ENCODE measurements at places on chromosomes 4 and X. TPM values are rescaled to one million over a fixed set of nuclear protein-coding genes. Genes with fewer than 3 reads are reported as not detected.
A peak's percentile ranks its signal among the peaks of the same experiment; 100 is the strongest.

GRCh38 chr4:151887816-151888180 lies 127.0 kb upstream of the GATB start:
- no peak for DNase-seq

GRCh38 chrX:30275498-30275897 lies 28.6 kb downstream of the MAGEB1 start:
- DNase-seq, result no peak

DNA sequence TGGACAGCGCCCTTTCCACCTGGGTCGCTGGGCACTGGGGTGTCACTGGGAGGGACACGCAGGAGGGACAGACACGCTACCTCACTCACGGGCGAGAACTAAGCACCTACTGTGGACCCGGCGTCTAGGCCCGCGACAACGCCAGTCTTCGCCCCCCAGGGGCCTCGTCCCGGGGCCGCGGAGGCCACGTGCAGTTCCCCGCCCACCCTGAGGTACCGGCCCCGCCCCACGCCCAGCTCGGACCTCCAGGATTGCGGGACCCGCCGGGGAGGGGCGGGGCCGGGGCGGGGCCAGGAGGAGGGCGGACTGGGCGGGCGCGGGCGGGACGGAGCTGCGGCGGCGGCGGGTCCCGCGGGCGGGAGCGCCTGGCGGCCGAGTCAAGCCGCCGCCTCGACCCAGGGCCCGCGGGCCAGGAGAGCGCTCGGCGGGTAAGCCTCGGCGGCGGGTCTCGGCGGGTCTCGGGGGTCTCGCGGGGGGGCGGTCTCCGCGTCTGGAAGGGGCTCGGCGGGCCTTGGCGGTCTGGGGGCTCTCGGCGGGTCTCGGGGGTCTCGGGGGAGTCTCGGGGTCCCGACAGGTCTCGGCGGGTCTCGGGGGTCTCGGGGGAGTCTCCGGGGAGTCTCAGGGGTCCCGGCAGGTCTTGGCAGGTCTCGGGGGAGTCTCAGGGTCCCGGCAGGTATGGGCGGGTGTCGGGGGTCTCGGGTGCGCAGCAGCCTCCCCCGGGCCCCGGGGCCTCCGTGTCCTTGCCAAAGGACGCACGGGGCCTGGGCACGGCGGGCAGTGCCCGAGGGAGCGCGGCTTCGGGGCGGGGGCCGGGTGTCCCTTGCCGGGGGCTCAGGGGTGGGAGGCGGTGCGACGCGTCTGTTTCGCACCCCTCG lies at the start of gene SH3BP2:
Gene SH3BP2, plus strand, starts transcription at position 375 of the 875 bp plus-strand sequence. CDS start 27,533 bp downstream, outside the sequence.
- DNase-seq, result peak; percentile 80

The EDA2R gene
- total RNA-seq, result 0.25 TPM

The LRCH2 gene
- not detected for total RNA-seq

GRCh38 chr4:83390944-83391343 lies 56.3 kb upstream of the HPSE start:
- DNase-seq, result no peak

- no peak for DNase-seq
These were observed 7.7 kb downstream of the FGG start for GRCh38 chr4:154604696-154605200.

GRCh38 chr4:13539619-13540445 lies 4.5 kb downstream of the NKX3-2 start:
- peak; percentile 37 for DNase-seq

DNA sequence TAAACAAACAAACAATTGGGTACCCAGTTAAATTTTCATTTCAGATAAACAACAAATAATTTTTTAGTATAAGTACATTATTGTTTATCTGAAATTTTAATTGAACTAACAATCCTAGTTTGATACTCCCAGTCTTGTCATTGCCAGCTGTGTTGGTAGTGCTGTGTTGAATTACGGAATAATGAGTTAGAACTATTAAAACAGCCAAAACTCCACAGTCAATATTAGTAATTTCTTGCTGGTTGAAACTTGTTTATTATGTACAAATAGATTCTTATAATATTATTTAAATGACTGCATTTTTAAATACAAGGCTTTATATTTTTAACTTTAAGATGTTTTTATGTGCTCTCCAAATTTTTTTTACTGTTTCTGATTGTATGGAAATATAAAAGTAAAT lies 2.9 kb downstream of the CXCL8 start:
- no peak for DNase-seq

DNA sequence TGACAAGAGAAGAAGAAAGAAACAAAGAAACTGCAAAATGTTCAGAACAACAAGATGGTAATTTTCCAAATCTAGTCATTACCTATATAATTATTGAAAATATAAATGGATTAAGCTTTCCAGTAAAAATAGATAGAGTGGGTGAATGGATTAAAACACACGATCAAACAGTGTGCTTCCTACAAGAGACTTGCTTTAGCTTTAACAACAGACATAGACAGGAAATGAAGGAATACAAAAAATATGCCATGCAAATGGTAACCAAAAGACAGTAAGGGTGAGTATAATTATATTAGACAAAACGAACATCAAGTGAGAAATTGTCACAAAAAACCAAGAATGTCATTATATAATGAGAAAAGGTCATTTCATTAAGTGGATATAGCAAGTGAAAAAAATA lies 842.8 kb downstream of the CCSER1 start:
- DNase-seq, result no peak

- no peak for DNase-seq
These were observed 108.3 kb downstream of the AFAP1 start for GRCh38 chr4:7831330-7831729.

GRCh38 chr4:130591091-130591490 lies 1495.1 kb downstream of the C4orf33 start:
- no peak for DNase-seq

The MED28 gene
- total RNA-seq, result 83.8 TPM

GRCh38 chr4:104964410-104965175 lies 182.1 kb upstream of the TET2 start:
- no peak for DNase-seq

The SHROOM2 gene
- total RNA-seq, result not detected

DNA sequence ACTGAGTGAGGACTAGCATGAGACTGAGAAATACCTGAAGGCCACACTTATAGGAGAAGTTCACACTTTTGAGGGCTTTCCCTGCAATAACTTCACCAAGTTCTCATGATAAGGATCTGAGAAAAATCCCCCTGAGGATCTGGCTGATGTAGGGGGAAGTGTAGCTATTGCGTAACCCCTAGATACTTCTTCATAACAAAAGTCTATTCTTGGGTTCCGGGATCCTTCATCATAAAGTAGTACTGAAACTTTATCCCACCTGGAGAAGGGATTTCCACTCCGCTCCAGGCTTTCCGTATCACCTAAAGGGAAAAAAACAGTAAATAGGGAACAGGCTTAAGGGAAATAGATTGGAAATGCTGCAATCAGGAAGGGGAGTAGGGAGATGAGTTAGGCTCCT lies 13.3 kb downstream of the USP27X start:
- no peak for DNase-seq

- no peak for DNase-seq
These were observed 255.4 kb downstream of the PRDM5 start for GRCh38 chr4:120667102-120667501.

DNA sequence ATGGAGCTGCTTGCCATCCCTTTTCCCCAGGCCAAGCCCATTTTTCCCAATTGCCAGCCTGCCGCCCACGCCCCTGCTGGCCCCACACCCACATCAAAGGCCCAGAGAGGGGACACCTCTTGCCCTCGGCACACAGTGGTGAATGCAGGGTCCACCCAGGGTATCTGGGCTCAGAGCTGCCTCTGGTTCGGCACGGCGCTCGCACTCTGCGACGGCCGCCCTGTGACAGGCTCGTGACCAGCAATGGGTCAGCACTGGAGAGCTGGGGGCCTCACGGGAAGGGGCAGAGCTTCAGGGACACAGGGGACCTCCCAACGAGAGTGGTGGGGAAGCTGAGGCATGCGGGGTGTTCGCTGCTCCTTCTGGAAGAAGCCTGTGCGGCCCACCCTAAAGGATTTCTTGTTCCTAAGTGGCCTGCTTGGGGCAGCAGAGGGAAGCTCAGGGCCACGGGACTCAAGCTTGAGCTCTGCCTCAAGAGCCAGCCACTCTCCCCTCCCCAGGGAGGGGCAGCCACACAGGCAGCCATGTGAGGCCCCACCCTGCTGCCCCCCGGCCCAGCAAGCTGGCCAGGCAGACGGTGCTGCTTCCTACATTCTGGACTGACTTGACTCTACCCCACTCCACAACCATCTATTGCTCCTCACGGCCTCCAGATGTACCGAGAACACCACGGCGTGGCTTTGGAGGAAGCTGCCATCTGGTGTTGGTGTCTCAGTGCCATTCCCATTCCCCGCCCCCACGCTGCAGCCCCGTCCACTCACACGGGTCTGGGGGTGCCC lies 73.7 kb downstream of the ABLIM2 start:
- no peak for DNase-seq
